ENCODE measurements at places on chromosomes 2 and 18. TPM values are rescaled to one million over a fixed set of nuclear protein-coding genes. Genes with fewer than 3 reads are reported as not detected.

Gene EFEMP1
- not detected for total RNA-seq

DNA sequence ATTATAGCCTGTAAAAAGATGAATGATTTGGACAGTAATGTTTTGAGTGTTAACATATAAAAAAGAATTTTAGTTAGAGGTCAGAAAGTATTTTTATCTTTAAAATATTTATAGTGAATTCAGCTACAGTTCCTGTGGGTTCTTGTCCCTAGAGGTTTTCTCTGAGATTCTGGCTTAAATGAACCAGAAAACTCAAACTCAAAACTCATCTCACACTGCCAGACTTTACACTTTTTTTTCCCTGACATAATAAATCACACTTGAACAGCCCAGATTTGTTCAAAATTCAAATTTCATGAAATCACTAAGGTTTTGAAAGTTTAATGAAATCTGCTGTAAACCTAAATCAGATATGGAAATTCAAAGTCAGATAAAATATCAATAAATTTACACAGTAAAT lies 92.3 kb downstream of the KCNH7 start:
- H3K4me3 ChIP-seq = no peak overlapping the region
- no peak overlapping the region for H3K27ac ChIP-seq
- H3K4me1 ChIP-seq = no peaks in the 10 kb centered on the region
- no peaks in the 10 kb centered on the region for H3K36me3 ChIP-seq
- DNase-seq = no peak
- H3K27me3 ChIP-seq = no peaks in the 10 kb centered on the region

GRCh38 chr2:217892560-217892959 lies 110.2 kb downstream of the TNS1 start:
- H3K27ac ChIP-seq = no peak overlapping the region
- no peak for DNase-seq
- no peaks in the 10 kb centered on the region for H3K4me1 ChIP-seq
- no peaks in the 10 kb centered on the region for H3K27me3 ChIP-seq
- H3K36me3 ChIP-seq = no peaks in the 10 kb centered on the region

DNA sequence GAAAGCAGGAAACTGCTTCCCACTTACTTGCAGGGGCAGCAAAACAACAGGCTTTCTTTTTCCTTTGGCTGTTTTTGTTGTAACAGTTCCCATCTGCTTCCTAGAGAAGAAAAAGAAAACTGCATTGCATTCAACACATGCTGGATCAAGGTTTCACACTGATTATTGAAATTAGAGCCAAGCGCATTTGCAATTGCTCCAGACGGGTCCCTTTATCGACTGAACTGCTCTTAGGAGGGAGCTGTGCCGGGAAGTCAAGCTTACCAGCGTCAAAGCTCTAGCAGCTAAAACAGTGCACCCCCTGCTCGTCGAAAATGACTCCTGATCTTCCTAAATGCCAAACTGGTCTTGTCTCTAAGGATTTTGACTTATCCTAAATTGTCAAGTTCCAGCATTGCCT lies 164.0 kb upstream of the SESTD1 start:
- H3K27me3 ChIP-seq = no peaks in the 10 kb centered on the region
- H3K27ac ChIP-seq = no peak overlapping the region
- no peak for DNase-seq
- no peak overlapping the region for H3K4me3 ChIP-seq
- no peaks in the 10 kb centered on the region for H3K36me3 ChIP-seq

Gene BOLL
- not detected for total RNA-seq

DNA sequence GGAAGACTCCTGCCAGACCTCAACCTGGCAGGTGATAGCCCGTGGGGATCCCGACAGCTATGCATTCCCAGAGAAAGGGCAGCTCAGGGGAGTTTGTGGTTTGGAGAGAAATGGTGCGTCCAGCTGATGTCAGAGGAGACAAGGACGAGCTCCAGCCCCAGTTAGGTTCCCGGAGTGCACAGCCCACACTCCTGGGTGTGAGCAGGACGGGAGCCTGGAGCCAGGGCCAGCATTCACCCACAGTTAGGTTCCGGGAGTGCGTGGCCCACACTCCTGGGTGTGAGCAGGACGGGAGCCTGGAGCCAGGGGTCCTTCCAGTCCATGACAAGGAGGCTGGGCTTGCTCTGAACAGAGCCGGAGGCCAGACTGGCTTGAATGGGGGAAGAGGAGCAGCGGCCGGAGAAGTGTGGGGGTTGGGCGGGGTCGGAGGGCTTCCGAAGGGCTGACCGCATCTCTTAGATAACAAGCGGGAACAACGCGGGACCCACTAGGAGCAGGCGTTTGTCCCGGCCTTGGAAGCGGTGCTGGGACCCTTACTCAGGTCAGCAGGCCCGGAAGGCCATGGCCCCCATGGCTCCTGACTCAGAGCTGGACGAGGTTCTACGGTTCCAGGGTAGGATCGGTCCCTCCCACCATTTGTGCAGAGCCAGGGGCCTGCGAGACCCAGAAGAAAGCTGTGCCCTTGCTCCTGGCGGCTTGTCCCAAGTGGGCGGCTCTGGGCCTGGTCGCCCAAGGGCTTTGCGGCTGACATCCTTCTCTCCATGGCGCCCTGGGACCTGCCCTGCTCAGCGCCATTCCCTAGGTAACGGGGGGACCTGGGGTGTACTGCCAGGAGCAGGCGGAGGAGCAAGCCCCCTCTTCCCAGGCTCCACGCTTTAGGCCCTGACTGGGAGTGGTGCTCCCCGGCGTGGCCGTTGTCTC lies 185.6 kb downstream of the RTP5 start:
- DNase-seq = no peak
- H3K36me3 ChIP-seq = no peaks in the 10 kb centered on the region
- no peak overlapping the region for H3K27ac ChIP-seq

GRCh38 chr2:100182494-100183361 lies 40.3 kb upstream of the AFF3 start:
- no peaks in the 10 kb centered on the region for H3K36me3 ChIP-seq
- H3K4me1 ChIP-seq = peaks cover 6% of the 10 kb centered on the region
- H3K4me3 ChIP-seq = no peak overlapping the region
- H3K27me3 ChIP-seq = no peaks in the 10 kb centered on the region
- no peak for DNase-seq

Gene ZAP70
- total RNA-seq = 3.4 TPM

Gene UGT1A3
- total RNA-seq = not detected

GRCh38 chr2:237980751-237981150 lies 13.9 kb downstream of the UBE2F start:
- DNase-seq = no peak
- peaks cover 9% of the 10 kb centered on the region for H3K4me1 ChIP-seq
- H3K4me3 ChIP-seq = no peak overlapping the region
- H3K36me3 ChIP-seq = no peaks in the 10 kb centered on the region
- no peaks in the 10 kb centered on the region for H3K27me3 ChIP-seq

Gene SEPTIN2
- total RNA-seq = 270 TPM

GRCh38 chr2:223832241-223832903 lies 5.0 kb downstream of the AP1S3 start:
- H3K27ac ChIP-seq = no peak overlapping the region
- H3K36me3 ChIP-seq = peaks cover 7% of the 10 kb centered on the region
- H3K4me1 ChIP-seq = peaks cover 26% of the 10 kb centered on the region
- DNase-seq = no peak
- H3K4me3 ChIP-seq = no peak overlapping the region
- no peaks in the 10 kb centered on the region for H3K27me3 ChIP-seq

DNA sequence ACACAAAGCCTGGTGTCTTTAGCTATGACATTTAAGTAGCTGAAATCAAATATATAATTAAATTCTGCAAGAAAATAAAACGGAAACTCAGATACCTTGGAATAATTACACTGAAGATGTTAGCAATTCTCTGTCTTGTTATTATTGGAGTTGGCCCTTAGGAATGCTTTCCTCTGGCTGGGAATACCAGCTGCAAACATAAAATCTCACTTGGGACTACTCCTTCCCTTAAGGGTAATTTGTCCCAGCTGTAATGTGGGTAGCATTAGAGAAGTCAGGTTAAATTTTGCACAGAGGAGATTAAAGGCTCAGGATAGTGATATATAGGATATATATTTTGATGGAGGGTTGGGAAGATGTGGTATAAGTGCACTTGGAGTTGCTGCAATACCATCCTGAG lies 37.3 kb upstream of the GRP start:
- no peaks in the 10 kb centered on the region for H3K27me3 ChIP-seq
- no peak overlapping the region for H3K27ac ChIP-seq

Gene CRYGC
- total RNA-seq = not detected

Gene RAPGEF4
- not detected for total RNA-seq

DNA sequence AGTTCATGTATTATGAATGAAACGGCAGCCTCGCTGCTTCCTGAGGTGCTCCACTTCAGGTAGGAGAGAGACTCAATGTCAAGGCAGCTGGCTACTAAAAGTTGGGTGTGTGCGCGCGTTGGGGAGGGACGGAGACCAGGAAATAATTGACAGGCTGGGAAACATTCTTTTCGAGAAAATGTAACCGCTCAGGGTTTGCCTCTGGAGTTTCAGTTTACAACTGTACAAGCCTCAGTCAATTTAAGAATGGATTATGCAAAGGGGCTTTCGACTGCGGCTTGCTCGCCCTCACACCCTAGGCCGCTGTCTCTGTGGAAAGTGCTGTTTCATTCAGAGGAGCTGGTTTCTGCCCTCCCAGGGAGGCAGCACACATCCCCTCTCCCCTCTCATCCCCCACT lies 4.4 kb upstream of the SPRED2 start:
- H3K36me3 ChIP-seq = no peaks in the 10 kb centered on the region
- H3K4me1 ChIP-seq = peaks cover 31% of the 10 kb centered on the region
- peaks cover 44% of the 10 kb centered on the region for H3K27me3 ChIP-seq
- H3K27ac ChIP-seq = no peak overlapping the region

GRCh38 chr2:2597712-2598111 lies 266.6 kb upstream of the MYT1L start:
- DNase-seq = no peak
- H3K27me3 ChIP-seq = no peaks in the 10 kb centered on the region
- no peaks in the 10 kb centered on the region for H3K4me1 ChIP-seq

Gene GAREM2
- total RNA-seq = 1.8 TPM

GRCh38 chr2:226953206-226953605 lies 117.4 kb downstream of the RHBDD1 start:
- H3K4me1 ChIP-seq = peaks cover 9% of the 10 kb centered on the region
- no peak for DNase-seq
- no peaks in the 10 kb centered on the region for H3K36me3 ChIP-seq
- H3K4me3 ChIP-seq = no peak overlapping the region
- H3K27me3 ChIP-seq = no peaks in the 10 kb centered on the region
- no peak overlapping the region for H3K27ac ChIP-seq

Gene DNAH7
- 0.05 TPM for total RNA-seq

- no peaks in the 10 kb centered on the region for H3K27me3 ChIP-seq
- H3K4me3 ChIP-seq = no peak overlapping the region
- DNase-seq = no peak
- H3K27ac ChIP-seq = no peak overlapping the region
Measured at GRCh38 chr2:241680827-241681599, 5.6 kb downstream of the DTYMK start.

Gene EVX2
- total RNA-seq = not detected

GRCh38 chr18:48003426-48004349 lies 73.2 kb upstream of the SMAD2 start:
- H3K4me3 ChIP-seq = no peak overlapping the region
- H3K27ac ChIP-seq = no peak overlapping the region
- no peak for DNase-seq
- H3K4me1 ChIP-seq = peaks cover 11% of the 10 kb centered on the region
- no peaks in the 10 kb centered on the region for H3K36me3 ChIP-seq
- H3K27me3 ChIP-seq = peaks cover 17% of the 10 kb centered on the region

DNA sequence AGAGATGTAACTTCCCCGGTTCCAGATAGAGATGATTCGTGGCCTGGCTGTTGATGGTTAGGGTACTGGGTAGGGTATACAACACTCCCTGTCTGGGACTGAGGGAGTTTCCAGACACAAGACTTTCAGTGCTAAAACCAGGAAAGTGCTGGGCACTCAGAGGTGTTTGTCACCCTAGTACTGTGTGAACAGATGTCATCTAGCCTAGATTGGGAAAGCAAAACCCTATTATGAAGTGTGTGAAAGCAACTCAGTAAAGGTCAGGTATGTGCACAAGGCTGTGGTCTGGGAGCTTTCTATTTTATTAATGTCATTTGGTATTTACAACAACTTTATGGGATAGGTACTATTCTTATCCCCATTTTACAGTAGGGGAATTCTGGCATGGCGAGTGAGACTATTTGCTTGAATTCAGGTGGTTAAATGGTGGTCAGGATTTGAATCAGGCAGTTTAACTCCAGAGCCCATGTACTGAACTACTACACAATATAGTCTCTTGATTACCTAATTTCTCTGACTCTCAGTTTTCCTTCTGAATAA lies 2.6 kb downstream of the BZW1 start:
- H3K27ac ChIP-seq = no peak overlapping the region
- peaks cover 24% of the 10 kb centered on the region for H3K4me1 ChIP-seq
- no peak for DNase-seq
- no peak overlapping the region for H3K4me3 ChIP-seq
- H3K27me3 ChIP-seq = no peaks in the 10 kb centered on the region
- peaks cover 34% of the 10 kb centered on the region for H3K36me3 ChIP-seq

GRCh38 chr2:5734859-5735520 lies 42.8 kb downstream of the SOX11 start:
- H3K4me3 ChIP-seq = no peak overlapping the region
- H3K27me3 ChIP-seq = no peaks in the 10 kb centered on the region
- H3K4me1 ChIP-seq = no peaks in the 10 kb centered on the region
- H3K36me3 ChIP-seq = no peaks in the 10 kb centered on the region
- no peak overlapping the region for H3K27ac ChIP-seq

Gene TXNDC2
- total RNA-seq = 0.73 TPM

GRCh38 chr2:75068546-75068945 lies 110.1 kb downstream of the POLE4 start:
- H3K27me3 ChIP-seq = no peaks in the 10 kb centered on the region
- no peak for DNase-seq
- no peaks in the 10 kb centered on the region for H3K4me1 ChIP-seq

All from B cell (primary cell).